ENCODE measurements at places on chromosomes 2 and 18.

- DNase-seq: no peak
Observed at GRCh38 chr2:144004742-144005141, 515.2 kb downstream of the ZEB2 start.

DNA sequence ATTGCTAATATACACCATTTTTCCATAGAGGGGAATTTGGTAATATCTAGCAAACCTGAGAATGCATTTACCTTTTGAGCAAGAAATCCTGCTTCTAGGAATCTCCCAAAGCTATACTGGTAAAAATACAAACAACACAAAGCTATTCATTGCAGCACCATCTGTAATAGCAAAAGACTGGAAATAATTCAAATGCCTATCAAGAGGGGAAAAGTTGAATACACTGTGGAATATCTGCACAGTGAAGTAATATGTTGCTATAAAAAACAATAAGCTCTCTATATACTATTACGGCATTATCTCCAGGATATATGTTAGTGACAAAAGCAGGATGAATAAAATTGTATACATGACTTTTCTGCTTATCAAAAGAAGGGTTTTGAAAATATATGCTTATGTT lies 112.3 kb upstream of the CHAC2 start:
- no peak for DNase-seq

DNA sequence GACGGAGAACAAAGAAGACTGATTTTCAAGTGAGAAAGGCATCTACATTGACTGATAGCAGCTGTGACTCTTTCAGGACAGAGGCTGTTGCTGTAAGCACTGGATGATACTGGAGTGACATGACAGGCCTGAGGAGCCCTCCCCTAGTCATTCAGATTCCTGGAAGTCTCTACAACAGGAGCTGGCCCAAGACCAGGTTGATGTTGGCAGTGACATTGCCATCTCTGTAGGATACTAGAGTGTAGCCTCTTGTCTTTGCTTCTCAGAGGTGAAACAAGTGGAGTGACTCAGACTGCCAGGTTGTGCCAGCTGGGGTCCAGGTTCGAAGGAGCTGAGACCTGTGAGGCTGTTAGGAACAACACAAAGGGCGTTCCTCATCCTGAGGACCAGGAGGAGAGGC lies 44.7 kb upstream of the SH3RF3 start:
- DNase-seq: no peak

DNA sequence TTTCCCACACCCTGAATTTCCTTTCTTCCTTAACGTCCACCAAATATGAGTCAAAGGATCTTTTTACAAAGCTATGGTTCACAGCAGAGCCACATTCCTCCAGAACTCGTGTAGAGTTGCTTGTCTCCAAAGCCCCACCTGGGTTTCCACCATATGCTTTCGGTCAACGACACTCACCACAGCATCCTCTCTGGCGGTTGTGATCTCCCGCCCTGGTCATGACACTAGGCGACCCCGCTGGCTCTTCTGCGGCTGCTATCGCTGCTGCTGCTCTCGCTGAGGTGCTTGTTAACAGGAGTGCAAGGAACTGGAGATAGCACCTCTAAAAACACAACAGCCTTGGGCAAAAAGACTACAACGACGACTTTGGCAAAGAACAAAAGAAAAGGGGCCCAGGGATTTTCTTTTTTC lies 340 bp downstream of the SLC40A1 start:
- no peak for DNase-seq

DNA sequence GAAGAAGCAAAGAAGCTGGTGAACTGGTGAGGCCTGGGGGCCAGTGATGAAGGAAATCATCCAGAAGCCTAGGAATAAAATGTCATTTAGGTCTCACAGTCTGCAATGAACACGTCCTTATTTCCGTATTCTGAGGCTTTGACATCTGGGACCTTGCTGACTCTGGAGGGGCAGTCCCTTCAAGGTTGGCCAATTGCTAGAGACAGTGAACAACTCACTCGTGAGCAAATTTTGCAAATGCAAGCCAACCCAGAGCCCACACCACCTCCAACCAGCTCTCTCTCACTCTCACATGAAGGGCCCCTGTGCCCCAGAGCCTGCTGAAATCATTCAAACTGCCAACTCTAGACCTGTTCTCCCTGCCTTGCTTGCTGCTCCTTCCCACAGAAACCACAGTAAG lies 279.1 kb upstream of the LYPD1 start:
- DNase-seq: no peak
